AG04450 (cell line): ENCODE measurements at places on chromosomes 6 and 20.
A peak's percentile ranks its signal among the peaks of the same experiment; 100 is the strongest.

DNA sequence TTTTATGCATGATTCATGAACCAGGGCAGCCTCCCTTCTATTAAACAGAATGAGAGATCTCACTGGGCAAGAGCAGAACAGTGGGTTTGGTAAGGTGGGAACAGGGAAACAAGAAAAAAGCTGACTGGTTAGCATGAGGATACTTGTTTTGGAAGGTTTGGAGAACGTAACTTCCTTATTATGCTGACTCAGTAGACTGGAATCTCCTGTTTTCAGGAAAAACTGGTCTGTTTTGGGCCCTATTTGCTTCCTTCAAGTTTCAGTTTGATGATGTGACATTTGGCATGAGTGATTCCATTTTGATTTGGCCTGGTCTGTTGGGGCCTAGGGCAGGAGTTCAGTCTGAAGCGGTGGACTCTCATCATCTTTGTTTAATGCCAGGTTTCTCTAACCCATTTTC lies 172.0 kb downstream of the MYLK4 start:
- no peak for DNase-seq

DNA sequence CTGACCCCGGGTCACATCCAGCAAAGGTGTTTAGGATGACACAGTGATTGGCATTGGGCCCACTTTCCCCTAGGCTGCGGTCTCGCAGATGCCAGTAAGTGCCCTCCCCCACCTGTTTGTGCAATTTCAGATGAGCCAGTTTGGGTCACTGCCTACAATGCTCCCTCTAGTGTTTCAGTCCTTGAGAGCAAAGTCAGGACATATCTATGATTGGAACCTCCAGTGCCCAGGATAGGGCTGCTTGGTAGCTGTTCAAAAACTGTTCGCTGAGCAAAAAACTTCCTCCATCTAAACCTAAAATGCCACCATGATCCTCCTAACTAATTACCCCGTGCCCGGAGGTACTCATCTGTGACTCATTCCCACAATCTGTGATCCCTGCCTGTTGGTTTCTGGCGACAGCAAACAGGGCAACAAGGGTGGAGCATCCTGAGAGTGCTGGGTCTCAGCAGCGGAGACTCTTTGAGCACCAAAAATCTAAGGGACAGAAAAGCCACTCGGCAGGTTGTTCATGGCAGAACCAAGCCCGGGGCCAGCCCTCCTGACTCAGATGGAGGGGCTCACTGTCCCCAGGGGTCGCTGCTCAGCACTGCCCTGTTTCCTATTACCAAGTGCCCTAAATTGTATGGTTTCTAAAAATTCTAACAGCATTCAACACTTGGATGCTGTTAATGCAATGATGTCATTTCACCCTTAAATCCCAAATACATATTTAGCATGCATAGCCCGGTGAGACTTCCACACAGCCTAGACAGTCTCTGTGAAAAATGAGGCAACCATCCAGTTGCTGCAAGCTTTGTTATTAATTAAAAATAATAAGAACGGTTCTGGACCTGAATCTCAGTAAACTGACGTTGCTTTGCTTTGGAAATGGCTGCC lies 5.0 kb downstream of the VSX1 start:
- no peak for DNase-seq

DNA sequence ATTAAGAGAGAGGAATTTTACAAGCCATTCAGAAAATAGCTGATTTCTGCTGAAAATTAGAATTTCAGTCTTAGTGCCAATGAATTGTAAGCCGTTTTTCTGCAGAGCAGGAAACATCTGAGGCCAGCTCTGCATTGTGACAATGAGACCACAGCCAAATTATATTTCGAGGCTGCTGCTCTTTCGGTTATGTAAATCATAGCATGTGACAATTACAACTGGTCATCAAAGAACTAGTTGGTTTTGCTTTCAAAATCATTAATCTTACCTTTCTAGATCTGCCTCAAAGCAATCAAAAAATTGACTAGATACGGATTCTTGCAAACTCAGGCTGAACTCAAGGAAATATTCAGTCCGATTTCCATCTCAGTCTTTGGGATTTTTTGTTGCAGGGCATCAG lies 33.4 kb upstream of the INSM1 start:
- DNase-seq: no peak

DNA sequence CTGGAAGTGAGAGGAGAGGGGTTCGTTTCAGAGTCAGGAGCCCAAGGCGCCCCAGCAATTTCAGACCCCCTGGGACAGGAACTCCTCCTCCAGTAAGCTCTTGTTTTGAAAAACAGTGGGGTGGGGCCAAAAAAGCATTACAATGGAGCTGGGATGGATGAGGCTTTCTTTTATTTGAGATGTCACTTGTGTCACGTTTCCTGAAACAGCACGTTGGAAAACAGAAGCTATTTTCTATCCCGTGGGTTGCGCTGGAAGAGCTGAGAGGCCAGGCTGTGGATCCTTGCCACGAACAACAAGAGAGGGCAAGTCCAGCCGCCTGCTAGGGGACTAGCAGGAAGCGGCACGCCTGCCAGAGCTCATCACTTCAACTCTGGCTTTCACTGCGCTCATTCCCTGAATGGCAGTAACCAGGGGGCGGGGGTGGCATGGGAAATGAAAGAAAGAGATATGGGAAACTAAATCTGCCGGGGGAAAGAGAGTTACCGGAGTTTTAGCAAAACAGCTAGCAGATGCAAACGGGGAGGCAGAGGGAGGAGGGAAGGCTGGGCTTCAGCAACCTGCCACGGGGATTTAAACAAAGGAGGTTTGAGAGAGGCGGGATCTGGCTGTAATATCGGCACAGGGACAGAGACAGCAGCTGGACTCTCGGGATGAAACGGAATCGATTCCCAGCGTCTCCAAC lies 34.6 kb downstream of the GCNT2 start:
- no peak for DNase-seq

DNA sequence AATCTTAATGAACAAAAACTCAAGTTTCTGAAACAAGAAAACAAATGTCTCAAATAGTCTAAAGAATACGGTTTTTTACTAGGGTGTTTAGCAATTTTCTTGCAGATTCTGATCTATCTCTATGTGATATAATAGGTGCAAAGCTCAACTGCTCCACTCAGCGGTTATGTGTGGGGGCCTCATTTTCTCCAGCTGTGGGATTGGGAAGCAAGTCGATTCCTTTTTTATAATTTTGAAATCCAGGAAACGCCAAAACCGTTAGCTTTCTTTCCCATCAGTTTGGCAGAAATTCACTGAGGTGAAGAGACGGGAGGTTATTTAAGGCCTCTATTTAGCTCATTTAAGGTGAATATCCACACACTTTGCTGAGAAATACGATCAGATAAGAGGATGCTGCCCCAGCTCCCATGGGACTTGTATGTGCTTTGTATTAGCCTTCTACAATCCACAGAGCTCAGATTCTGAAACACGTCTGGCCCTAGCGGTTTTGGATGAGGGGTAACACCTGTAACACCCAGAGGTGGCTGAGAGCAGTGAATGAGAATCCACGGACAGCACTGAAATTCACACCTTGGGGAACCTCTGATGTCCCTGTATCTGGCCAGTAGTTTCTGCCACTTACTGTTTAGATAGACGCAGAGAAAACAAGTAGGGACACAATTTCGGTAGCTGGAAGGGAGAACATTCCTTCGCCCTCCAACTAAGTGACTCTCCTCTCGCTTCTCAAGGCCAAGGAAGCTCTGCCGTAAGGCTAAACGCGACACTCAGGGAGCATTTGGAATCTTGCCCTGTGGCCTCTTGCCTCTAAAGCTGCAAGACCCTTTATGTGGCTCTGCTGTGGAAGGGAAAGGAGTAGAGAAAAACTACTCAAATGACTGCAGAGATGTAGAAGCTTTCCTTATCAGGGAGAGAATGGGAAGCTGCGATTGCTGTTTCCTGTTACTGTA lies 6.5 kb upstream of the BCAS4 start:
- DNase-seq: peak; percentile 53

DNA sequence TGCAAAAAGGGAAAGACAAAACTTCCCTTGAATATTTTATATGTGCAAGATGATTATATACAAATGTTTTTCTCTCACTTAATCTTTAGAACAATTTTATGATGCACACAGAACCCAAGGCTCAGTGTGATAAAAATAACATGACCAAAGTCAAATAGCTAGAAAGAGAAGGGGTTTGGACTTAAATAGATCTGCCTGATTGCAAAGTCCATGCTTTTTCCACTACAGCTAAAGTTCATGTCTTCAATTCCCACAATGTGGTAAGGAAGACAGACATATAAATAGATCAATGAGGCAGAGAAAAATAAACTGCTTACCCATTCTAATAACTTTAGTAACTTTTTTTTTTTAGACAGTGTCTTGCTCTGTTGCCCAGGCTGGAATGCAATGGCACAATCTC lies 143.8 kb downstream of the CDK19 start:
- DNase-seq: no peak

DNA sequence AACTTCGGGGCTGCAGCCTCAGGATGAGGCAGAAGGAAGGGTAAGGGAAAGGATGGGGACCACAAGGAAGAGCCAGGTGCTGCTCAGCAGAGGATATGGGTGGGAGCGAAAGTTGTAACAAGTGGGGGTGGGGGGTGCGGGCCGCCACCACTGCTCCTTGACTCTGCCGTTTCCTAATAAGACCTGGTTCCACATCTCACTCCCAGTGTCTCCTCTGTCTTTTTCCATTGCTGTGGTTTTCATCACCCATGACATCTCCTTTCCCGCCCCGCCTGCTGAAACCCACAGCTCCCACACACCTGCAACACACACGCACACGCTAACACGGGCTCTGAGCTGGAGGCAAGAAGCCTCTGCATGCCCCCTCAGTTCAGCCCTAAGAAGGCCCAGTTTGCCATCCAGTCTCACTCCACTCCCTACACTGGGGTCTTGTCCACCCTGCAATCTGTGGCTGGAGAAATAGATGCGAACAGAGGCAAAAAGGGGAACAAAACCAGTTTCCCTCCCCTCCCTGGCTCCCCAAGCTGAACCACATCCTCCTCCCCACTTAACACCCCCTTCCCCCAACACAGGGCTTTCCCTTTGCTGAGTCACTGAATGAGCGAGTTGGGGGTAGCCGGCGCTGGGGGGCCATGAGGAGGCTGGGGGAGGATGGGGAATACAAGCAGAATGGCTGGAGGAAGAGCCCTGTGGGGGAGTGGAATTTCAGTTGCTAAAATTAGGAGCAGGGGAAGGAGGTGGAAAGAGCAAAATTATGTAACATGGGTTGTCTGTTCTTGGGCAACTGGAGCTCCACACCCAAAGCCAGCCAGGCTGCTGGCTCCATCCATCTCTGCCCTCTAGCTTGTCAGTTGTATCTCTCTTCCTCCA lies 11.5 kb downstream of the NFKBIL1 start:
- DNase-seq: no peak

- DNase-seq: no peak
These were observed 238.1 kb upstream of the IRAK1BP1 start for GRCh38 chr6:78629154-78629721.

- no peak for DNase-seq
These were observed 9.9 kb downstream of the AKIRIN2 start for GRCh38 chr6:87692086-87692485.

- DNase-seq: no peak
These were observed 65.7 kb downstream of the NKAIN2 start for GRCh38 chr6:123869334-123869733.

- DNase-seq: no peak
These were observed 6.2 kb downstream of the BMP7 start for GRCh38 chr20:57259938-57260921.

GRCh38 chr20:49397525-49397924 lies 84.9 kb downstream of the KCNB1 start:
- no peak for DNase-seq

DNA sequence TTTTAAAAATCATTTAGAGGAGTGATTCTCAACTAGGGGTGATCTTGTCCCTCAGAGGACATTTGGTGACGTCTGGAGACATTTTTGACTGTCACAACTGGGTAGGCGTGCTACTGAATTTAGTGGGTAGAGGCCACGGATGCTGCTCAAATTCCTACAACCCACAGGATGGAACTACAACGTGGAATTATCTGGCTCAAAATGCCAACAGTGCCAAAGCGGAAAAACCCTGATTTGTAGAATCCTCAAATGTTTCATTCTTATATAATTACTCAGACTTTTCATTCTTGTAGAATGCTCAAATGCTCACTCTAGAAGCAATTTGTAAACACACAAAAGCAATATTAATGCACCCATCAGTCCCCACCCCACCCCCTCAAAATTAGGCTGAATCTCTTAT lies 229.8 kb downstream of the ZMYND8 start:
- DNase-seq: no peak

- no peak for DNase-seq
These were observed 43.4 kb downstream of the SMPDL3A start for GRCh38 chr6:122832459-122832858.

DNA sequence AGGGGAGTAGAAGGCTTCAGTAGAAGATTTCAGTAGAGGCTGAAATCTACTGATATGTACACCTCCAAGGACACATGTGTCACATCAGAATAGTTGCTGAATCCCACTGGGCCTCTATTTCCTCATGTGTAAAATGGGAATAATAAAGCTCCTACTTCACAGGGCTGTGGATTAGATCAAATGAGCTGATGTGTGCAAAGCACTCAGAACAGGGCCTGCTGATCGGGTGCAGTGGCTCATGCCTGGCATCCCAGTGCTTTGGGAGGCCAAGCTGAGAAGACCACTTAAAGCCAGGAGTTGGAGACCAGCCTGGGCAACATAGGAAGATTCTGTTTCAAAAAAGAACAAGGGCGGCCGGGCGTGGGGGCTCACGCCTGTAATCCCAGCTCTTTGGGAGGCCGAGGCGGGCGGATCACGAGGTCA lies 8.1 kb upstream of the AP5S1 start:
- DNase-seq: no peak

- no peak for DNase-seq
These were observed 210.2 kb upstream of the CITED2 start for GRCh38 chr6:139584599-139584998.
